ENCODE measurements at places on chromosomes 5 and 9. TPM values are rescaled to one million over a fixed set of nuclear protein-coding genes. Genes with fewer than 3 reads are reported as not detected.

Gene FKTN
- 34.5 TPM for total RNA-seq

Gene CCL19
- not detected for total RNA-seq

Gene BNC2
- 47.5 TPM for total RNA-seq

Gene GPRIN1
- 8.0 TPM for total RNA-seq

Gene IFNE
- 10.6 TPM for total RNA-seq

Gene PCDHGA4
- 3.5 TPM for total RNA-seq

Gene TAF11L8
- not detected for total RNA-seq

Gene MSMP
- not detected for total RNA-seq

Gene CFAP157
- total RNA-seq = not detected

Gene BAAT
- under 0.01 TPM for total RNA-seq

Gene SOX30
- not detected for total RNA-seq

Gene EXOC3
- total RNA-seq = 31.6 TPM

Gene DMGDH
- total RNA-seq = 0.59 TPM

Gene TPRN
- 11.9 TPM for total RNA-seq

Gene PCDHGB7
- 5.9 TPM for total RNA-seq

Gene RORB
- 1.2 TPM for total RNA-seq

Gene DEPDC1B
- total RNA-seq = 11.3 TPM

Gene PPP3R2
- total RNA-seq = not detected

Gene DOK3
- total RNA-seq = 1.4 TPM

Gene STPG3
- total RNA-seq = not detected

Gene HEMGN
- total RNA-seq = not detected

Gene ZNF484
- 9.4 TPM for total RNA-seq

Gene DOLPP1
- total RNA-seq = 8.1 TPM

Gene NEURL1B
- 0.20 TPM for total RNA-seq

Gene ADAMTS19
- 0.39 TPM for total RNA-seq

Gene CCL27
- not detected for total RNA-seq

Gene KLF4
- total RNA-seq = 36.0 TPM

Gene SLC1A3
- total RNA-seq = 10.3 TPM

Gene ESM1
- total RNA-seq = 6.1 TPM

Gene FAM221B
- total RNA-seq = not detected

Gene PDZD2
- 0.73 TPM for total RNA-seq

Gene LHX6
- not detected for total RNA-seq

Gene CTXN3
- not detected for total RNA-seq

Gene ARSI
- total RNA-seq = 2.0 TPM

Gene SELENOP
- 68.3 TPM for total RNA-seq

Gene HACD4
- 3.7 TPM for total RNA-seq

Gene PCDHA9
- under 0.01 TPM for total RNA-seq

Gene PLEKHG4B
- total RNA-seq = not detected

Gene TMEM171
- 4.4 TPM for total RNA-seq

Gene GABRA1
- not detected for total RNA-seq

Gene CDKN2B
- 9.2 TPM for total RNA-seq

Gene FCN2
- total RNA-seq = not detected

Gene PCDHA1
- total RNA-seq = not detected

Gene GABRA6
- not detected for total RNA-seq

Gene COL15A1
- 6.8 TPM for total RNA-seq
